Stimulated activated CD4-positive, alpha-beta T cell treated with anti-CD3 and anti-CD28 coated beads, Interleukin-1b, Interleukin-23, amount 100 ng/mL, for 1 hour (primary cell): ENCODE measurements at places on chromosomes 4 and X.

DNA sequence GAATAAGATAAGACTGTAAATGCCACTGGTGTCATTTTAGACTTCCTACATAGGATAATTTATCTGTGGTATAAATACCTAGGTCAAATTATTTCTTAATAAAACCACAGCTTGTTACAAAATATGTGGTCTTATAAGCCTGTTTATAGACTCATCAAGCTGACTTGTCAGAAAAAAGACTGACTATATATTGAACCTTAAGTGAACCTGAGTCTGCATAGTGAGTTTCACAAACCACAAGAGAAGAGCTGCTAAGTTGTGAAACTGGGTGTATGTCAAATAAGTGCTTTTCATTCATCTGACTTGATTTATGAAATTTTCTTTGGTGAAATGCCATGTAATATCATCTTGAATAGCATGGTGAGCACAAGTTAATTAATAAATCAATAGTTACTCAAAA is 48.4 kb upstream of the TMPRSS11A start:
- no peak for DNase-seq

DNA sequence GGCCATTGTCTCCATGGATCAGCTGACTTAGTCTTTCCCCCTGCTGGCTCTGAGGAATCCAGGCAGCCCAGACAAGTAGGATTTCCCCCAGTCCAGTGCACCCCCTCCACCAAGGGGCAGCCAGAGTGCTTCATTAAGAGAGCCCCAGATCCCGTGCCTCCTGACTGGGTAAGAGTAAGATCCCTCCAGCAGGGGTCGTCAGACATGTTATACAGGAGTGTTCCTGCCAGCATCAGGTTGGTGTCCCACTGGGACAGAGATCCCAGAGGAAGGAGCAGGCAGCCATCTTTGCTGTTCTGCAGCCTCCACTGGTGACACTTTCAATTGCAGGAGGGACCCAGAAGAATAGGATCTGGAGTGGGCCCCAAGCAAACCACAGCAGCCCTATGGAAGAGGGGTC is 29.0 kb upstream of the INPP4B start:
- DNase-seq, result no peak

DNA sequence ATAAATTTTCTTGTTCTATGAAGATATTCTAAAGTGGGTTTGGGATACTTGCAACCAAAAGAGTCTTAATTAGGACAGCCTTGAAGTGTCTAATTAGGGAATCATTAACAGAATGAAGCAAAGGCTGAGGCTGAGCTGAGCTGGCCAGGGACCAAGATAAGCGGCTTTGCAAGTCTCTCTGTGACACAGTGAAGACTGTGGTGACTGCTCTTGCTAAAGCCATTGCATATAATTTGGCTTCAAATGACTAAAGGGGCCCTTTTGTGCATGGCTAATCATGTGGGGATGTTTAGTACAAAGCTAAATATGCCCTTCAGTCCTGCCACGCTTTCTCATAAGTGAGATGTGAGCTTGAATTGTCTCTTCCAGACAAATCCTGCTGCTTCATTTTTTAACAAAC is 31.2 kb upstream of the GYPA start:
- no peak for DNase-seq

GRCh38 chr4:165364452-165365080 is 14.2 kb upstream of the CPE start:
- DNase-seq, result no peak

DNA sequence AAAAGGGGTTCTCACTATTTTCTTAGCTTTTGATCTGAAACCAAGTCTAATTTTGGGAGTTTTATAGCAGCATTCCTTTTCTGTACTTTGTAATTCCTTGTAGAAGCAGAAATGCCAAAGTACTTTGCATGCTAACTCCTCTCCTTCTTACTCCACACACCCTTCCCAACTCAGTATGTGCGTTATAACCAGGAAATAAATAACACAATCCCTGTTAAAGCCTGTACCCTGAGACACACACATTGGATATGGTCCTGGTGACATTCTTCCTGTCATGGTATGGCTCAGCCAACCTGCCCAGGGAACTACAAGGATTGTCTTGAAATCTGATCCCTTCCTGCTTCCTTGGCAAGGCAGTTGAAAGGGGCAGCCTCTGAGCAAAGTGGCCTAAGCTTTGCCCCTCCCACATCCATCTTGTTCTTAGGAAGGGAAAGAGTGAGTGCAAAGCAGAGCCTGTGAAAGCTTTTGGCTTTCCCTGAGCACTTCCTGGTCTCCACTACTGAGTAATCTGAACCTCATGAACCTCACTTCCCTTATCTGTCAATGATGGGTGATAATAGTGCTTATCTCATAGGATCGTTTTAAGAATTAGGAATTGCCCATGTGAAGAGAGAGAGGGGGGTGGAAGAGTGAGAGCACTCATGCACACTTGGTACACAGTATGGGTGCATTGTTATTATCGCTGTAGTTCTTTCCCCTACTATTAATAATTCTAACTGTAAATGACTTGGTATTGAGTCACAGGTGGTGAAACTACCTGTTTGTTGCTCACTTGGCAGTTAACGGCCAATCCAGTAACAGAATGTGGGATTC is 109.3 kb downstream of the AFF2 start:
- DNase-seq, result no peak

- no peak for DNase-seq
These were observed 609.8 kb downstream of the ZNF674 start for GRCh38 chrX:45935408-45935807.

DNA sequence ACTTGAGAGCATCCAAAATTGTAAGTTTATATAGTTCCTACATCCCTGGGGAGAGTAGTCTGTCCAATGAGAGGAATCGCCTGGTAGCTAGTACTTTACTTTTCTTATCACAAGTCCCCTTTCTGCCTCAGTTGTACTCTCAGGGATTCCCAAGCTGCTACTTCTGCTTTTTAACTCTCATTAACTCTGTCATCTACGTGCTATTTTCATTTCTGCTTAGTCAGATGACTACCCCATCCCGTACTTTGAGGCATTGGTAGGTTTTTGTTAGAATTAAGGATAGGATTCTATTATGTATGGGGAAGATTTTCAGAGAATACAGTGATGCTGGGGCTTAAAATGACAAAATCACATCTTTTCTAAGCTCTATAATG is 24.7 kb downstream of the RBPJ start:
- DNase-seq, result no peak
